GM04504 (cell line): ENCODE measurements at places on chromosomes 5 and 9.

DNA sequence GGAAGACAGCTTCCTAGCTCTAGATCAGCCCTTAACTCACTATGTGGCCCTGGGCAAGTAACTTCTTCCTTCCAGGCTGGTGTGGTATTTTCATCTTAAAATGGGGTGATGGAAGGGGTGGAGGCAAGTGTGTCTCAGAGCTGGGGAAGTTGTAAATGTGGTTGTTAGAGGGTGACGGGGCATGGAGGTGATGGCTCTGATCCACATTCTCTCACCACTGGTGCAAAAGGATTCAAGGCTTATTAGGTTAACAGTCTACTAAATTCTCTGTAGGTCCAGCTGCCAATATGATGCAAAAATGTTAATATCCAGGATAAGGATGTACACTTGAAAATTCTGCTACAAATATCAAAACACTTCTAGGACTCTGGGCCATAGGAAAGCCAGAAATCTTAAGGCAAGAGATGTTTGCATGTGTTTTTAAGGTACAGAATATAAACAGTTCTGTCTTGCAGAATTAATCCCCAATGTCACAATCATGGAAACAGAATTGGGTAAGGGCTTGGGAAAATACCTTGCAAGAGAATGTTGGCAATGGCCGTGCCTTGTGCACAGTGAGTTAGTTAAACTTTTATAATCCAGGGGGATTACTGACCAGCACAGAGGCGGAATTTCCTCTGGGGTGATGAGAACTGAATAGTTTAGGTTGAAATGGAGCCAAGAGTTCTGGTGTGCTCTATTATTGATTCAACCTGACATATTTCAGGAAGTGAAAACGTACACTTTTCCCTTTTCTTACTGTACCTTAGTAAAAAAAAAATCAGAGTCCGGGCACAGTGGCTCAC, 19.8 kb downstream of the TNFSF15 start:
- DNase-seq = no peak

- no peak for DNase-seq
Observed at GRCh38 chr5:373710-374602, 52.4 kb downstream of the AHRR start.

GRCh38 chr5:3343911-3344310, 251.7 kb upstream of the IRX1 start:
- DNase-seq = no peak

DNA sequence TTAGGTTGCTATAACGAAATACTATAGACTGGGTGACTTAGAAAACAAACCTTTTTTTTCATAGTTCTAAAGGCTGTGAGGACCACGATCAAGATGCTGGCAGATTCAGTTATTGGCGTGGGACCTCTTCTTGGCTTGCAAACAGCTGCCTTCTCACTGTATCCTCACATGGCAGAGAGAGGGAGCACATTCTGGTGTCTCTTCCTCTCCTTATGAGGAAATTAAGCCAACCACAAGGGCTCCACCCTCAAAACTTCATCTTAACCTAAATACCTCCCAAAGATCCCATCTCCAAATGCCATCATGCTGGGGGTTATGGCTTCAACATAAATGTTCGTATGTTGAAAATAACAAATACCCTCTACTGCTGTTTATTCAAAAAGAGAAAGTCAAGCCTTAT, 197.1 kb downstream of the CEMIP2 start:
- DNase-seq = no peak
